CD4-positive, alpha-beta T cell treated with Interleukin-6 at 100 ng/mL for 8 hours (primary cell): ENCODE measurements at places on chromosomes 3 and 15.
A peak's percentile ranks its signal among the peaks of the same experiment; 100 is the strongest.

DNA sequence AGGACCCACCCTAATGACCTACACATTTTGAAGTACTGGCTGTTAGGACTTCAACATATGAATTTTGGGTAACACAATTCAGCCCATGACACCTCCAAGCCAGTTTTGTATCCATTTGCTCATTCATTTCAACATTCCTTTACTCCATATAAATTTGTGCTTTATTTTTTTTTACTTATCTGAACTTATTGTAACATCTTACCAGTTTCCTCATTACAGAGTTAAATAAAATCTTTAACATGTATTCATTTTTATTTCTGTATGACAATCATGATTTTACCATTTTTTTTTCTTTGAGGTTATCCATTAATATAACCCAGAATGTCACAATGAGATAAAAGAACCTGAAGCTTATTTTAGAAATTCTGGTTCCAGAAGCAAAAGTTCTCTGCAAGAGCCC lies 48.0 kb upstream of the ATP1B3 start:
- no peak for DNase-seq

GRCh38 chr3:140344601-140345205 lies 333.2 kb upstream of the TRIM42 start:
- DNase-seq = no peak

- DNase-seq = no peak
These were observed 1.8 kb downstream of the CADPS start for GRCh38 chr3:62873451-62873760.

DNA sequence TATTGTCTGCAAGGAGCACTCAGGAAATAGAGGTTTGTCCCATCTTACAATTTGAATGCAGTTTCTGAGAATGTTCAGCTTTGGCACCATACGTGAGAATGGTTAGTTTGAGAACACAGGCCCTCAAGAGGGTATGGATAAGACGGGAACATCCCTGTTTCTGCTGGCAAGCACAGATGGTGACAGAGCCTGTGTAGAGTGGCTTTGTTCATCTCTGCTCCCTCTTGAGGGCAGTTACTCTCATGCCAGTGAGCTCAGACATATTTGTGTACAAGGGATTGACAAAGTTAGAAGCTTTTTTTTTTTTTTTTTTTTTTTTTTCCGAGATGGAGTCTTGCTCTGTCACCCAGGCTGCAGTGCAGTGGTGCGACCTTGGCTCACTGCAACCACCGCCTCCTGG lies 71.5 kb upstream of the FILIP1L start:
- DNase-seq = no peak

DNA sequence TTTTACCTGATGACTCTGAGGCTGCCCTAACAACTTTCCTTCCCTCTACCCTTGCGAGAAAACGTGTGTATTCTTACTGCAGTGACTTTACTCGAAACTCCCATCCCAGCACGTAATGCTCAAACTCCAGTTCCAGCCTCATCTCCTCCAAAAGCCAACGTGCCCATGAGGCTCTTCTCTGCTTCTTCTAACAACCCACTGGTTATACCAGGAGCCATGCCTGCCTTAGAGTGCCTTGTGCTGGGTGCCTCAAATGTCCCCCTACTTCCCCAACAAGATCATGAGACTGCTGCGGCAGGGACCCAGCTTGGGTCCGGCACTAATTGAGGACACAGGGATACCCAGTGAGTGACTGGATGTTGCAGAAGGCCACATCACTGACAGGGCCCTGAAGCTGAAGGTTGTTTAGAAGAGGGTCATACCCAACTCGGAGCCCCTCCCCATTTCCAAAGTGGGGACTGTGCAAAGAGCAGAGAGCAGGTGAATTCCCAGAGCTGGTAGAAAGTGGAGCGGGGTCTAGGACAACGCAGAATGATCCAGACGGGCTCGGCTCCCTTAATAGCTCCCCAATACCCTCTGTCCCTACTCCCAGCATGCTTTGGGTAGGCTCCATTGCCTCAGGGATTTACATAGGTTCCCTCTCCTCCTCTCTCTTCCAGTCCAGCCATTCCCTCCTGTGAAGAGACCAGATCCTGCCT lies 71.4 kb downstream of the BDH1 start:
- no peak for DNase-seq

GRCh38 chr15:38068626-38069391 lies 134.4 kb downstream of the TMCO5A start:
- no peak for DNase-seq

DNA sequence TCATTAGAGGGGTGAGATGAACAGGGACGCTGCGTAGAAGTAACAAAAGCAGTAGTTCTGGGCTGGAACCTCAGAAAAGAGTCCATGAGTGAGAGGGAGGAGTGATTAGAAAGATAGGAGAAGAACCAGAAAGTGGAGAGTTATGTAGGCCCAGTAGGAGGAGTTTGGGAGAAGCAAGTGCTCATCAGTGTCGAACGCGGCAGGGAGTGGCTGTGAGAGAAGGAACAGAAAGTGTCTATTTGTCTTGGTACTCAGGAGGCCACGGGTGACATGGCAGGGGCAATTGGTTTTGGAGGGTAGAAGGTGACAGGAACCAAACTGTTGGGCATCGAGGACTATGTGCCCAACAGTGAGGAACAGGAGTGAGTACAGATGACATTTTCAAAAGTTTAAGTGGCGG lies 1.3 kb upstream of the INSYN1 start:
- DNase-seq = no peak

GRCh38 chr3:94862703-94863102 lies 799.8 kb downstream of the NSUN3 start:
- DNase-seq = no peak

DNA sequence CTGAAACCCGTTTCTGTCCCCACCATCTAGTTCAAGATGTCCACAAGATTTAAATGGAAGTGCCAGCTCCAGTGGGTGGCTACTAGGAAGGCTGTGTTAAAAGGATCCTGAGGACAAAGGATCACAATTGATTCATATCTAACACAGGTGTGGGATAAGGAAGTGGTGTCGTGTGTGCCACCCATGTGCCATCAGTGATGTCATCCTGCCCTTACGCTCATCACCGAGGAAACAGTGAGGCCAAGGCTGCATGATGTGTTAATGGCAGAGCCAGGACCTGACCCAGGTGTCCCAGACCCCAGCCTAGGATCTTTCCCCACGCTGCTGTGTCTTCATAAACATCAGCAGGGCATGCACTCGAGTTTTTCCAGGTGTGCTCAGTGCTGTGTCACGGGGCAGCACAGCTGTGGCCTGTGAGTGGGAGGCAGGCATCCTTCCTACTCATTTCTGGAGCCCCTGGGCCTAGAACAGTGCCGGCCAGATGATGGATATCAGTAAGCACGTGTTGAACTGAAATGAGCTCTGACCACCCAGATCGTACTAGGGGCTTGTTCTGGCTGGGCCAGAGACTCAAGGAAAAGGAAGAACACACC lies 10.6 kb upstream of the TGM5 start:
- no peak for DNase-seq

- DNase-seq = no peak
These were observed 715 bp downstream of the MCCC1 start for GRCh38 chr3:183098536-183099025.

- DNase-seq = no peak
These were observed 26.3 kb downstream of the ARHGEF3 start for GRCh38 chr3:56775445-56775837.

DNA sequence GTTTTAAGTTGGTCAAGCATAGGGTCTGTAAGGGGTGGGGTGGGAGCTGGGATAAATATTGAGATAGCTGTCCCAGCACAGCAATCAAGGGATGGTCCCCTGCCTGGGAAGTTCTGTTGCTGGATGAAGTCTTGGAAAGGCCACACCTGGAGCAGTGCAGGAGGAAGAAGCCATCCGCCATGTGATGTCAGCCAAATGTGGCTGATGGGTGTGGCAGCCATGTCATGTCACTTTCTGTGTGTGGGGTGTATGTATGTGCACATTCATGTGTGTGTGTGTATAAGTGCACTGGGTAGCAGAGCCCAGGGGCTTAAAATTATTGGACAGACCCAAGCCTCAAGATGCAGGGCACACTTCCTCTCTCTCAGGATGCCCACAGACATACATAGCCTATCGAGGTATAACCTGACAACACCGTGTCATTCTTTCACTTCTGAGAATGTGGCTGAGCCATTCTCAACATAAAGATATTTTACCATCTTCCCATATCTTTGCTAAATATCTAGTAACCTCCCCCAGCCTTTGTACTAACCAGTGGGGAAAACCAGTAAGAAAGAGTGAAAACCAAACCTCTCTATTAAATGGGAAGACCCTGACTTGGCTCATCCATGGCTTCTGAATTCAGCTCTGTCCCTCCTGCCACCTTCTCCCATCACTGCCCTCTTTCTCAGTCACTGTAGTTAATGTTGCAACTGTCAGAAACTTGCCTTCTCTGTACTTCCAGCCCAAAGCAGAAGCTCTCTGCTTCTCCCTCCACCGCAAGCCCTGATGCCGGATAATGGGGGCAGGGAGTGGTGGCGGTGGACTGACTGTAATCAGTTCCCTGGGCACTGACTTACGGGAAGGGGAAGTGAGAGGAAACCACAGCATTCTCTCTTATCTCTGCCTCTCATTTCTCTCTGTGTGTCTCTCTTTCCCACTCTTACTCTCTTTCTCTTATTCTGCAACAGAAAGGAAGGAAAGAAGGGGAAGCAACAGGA lies 11.2 kb downstream of the TNFSF10 start:
- peak; percentile 79 for DNase-seq

GRCh38 chr3:138375447-138375846 lies 27.1 kb downstream of the MRAS start:
- no peak for DNase-seq
